Stimulated activated CD8-positive, alpha-beta memory T cell treated with anti-CD3 and anti-CD28 coated beads, Interleukin-15, amount 100 ng/mL, for 24 hours (primary cell): ENCODE measurements at places on chromosomes 2 and 18.

DNA sequence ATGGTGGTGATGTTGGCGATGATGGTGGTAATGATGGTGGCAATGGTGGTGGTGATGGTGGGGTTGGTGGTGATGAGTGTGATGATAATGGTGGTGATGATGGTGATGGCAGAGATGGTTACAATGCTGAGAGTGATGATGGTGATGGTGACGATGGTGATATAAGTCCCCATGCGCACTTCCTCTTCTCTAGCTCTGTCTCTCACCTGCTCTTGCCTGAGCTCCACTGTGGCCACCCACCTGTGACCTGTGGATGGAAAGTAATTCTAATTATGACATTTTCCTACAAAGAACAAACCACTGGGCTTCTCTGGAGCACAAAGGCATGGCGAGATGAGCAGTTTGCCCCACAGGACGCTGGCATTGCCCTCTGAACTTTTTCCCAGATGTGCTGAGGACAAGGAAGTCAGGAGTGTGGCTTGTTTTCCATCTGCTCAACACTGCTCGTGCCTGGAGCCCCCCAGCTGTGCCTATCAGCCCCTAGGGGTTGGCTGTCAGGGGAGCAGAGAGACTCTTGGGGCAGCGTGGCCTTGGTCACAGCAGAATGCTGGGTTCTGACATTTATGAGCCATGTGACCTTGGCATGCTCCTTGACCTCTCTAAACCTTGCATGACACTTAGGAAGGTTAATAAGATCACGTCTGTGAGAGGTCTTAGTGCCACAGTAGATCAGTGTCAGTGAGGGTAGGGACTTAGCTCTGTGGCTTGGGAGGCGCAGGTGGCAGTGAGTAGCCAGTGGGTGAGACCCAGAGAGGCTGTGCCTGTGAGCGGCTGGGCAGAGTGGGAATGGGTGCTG, 68.4 kb downstream of the RRM2 start:
- no peak for DNase-seq

DNA sequence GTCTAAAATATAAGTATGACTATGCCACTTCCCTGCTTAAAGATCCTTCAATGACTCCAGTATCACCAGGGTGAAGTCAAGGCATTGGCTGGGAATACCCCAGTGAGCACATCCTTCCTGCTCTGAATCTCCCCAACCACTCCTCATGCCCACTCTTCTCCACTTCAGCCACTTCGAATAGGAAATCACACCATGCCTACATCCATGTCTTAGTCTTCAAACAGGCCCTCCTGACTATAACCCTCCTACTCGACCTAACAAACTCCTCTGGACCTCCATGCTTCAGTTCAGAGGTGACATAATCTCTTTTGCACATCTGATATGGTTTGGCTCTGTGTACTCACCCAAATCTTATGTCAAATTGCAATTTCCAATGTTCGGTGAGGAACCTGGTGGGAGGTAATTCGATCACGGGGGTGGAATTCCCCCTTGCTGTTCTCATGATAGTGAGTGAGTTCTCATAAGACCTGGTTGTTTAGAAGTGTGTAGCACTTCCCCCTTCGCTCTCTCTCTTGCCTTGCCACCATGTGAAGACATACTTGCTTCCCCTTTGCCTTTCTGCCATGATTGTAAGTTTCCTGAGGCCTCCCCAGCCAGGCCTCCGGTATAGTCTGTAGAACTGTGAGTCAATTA, 87.8 kb upstream of the TFCP2L1 start:
- no peak for DNase-seq

- no peak for DNase-seq
These were observed 139.8 kb downstream of the ZFP36L2 start for GRCh38 chr2:43086451-43087221.

GRCh38 chr2:86225581-86225980, 26.3 kb downstream of the MRPL35 start:
- DNase-seq = no peak

DNA sequence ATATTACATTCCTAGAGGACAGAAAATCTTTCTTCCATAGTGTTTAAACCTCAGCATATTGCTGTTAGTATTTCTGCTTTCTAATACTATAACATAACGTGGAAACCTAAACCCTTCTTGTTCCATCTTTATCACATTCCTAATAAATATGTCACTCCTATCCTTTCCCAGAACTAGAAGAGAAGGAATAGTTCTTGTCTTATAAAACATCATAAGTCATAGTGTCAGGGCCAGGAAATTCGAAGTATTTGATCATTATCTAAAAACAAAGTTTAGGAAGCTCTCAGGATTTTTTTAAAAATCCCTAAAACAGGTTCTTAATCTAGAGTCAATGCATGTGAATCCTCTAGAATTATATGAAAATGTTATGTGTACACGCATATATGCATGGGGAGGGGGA, 2.0 kb downstream of the NHEJ1 start:
- DNase-seq = no peak

- no peak for DNase-seq
These were observed 60.6 kb upstream of the HS6ST1 start for GRCh38 chr2:128379021-128380015.

DNA sequence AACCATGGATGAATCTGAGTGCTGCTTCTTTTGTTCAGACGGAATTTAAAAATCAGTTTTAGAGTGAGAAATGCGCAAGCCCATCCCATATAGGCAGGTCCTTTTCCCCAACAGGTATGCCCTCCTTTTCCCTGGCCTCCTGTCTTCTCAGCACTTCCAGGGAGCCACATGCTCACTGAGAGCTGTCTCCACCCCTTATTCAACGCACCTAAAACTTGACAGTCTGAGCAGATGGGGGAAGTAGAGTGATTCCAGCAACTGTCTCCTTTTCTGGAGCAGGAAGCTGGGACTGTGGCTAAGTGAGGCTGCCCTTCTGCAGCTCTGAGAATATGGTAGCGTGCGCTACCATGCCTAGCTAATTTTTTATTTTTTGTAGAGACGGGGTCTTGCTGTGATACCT, 53.1 kb upstream of the NOSTRIN start:
- DNase-seq = no peak

DNA sequence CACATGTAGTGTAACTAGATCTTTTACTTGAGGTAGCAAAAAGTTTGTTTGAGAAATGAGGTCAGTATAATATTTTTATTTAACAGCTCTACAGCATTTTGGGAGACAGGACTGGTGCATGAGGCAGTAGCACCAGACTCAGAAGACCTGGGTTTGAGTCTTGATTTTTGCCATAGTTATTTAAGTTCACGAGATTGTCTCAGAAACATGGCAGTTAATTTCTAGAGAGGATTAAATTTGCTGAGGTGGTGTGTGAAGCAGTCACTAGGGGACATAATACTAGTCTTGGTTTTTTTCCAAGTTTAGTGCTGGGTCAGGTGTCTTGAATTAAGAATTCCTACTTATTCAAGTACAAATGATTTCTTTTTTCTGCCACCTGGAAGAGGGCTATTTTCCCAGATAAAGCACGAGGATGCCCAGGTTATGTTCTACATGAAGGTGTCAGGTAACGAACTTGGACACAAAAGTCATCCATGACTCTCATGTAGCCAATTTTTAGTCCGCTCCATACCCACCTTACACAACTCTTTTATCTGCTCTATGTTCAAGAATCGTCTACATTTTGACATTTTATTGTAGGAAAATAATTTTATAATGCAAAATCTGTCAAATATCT, 1.4 kb downstream of the MARCHF7 start:
- no peak for DNase-seq
